Epithelial cell of esophagus (primary cell): ENCODE measurements at places on chromosomes 6 and 20.

- DNase-seq: no peak
Measured at GRCh38 chr6:169795196-169795595, 43.8 kb downstream of the ERMARD start.

DNA sequence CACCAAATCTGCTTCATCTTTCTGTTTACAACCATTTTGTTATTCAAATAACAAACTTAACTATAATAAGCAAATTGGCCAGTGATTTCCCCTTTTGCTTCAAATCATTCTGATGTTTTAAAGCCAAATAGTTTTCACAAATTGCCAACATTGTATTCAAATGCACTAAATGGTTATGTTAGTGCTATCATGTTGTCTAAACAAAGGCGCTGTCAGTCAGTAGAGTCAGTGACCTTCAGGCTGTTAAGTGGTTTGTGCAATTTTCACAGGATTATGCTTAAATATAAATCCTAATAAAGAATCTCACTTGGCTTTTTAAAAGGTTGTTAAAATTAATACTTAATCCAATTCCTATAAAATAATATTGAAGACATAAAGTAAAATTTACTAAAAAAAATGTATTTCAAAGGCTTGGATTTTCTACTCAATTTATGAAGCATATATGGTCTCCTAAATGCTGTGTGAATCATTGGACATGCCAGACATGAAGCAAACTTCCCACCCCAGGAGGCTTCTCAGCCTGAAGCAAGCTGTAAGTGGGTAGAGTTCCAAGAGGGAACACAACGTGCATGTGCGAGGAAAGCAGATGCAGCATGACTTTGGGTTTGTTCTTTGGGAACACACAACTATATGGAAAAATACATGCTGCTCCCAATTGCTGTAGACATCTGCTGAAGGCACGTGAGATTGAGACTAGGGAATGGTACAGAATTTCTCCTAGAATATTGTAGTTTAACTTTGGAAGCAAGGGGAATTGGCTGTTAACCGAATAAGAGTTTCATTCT lies 54.9 kb downstream of the RSPO3 start:
- DNase-seq: no peak

DNA sequence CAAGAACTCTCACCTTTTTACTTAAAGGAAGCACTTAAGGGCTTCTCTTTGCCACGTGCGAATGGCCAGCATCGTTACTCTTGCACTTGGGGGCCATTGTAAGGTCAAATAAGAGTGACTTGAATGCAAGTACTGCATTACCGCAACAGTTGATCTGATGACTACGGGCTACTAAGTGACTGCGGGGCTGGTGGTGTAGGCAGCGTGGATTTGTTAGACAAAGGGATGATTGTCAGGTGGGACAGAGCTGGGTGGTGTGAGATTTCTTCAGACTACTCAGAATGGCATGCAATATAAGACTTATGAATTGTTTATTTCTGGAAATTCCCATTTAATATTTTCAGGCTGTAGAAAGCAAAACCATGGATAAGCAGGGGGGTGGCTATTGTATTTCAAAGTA lies 199.7 kb upstream of the UST start:
- no peak for DNase-seq

DNA sequence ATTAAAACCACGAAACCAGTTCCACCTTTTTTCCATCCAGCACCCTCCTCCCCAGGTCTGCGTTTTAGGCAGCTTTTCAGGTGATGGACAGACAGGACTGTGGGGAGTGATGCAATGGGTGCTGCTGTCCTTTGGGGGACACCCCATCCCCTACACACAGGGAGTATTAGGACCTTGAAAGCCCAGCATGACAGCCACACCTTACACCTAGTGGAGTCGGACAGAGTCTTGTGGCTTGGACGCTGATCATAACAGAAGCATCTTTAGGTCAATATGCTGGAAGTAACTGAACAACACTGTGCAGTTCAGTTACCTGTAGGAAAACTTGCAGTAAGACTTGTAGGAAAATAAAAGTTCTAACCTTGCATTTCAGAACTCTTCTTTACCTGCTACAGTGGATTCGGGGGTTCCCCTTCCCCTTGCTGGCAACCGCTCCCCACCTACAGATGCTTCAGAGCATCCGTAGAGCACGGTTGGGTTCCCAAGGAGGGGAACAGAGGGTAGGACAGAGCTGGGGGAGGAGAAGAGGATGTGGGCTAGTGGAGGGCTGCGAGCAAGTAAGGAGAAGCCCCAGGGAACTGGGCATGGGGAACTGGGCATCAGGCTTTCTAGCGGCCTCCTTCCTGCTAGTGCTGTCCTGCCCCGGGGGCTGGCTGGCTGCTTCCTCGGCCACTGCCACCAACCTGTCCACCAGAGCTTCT lies 31.7 kb downstream of the PLEKHG1 start:
- no peak for DNase-seq

DNA sequence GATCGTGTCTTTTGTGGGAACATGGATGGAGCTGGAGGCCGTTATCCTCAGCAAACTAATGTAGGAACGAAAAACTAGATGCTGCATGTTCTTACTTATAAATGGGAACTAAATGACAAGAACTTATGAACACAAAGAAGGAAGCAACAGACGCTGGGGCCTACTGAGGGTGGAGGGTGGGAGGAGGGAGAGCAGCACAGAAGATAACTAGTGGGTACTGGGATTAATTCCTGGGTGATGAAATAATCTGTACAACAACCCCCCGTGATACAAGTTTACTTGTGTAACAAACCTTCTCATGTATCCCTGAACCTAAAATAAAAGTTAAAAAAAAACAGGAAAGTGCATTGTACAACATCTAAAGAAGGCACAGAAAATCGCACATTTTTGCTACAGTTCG lies 59.0 kb upstream of the TMEM170B start:
- no peak for DNase-seq

- peak; percentile 47 for DNase-seq
Measured at GRCh38 chr20:1895674-1896483, 672 bp downstream of the SIRPA start.

GRCh38 chr20:63963348-63963741 lies 6.4 kb downstream of the ZNF512B start:
- DNase-seq: no peak

GRCh38 chr6:13526357-13526726 lies 38.9 kb upstream of the GFOD1 start:
- DNase-seq: no peak

GRCh38 chr6:97586344-97586743 lies 303.3 kb upstream of the MMS22L start:
- peak; percentile 50 for DNase-seq
